ENCODE measurements at places on chromosomes 5 and 9.

GRCh38 chr5:148469501-148469935, 85.8 kb downstream of the FBXO38 start:
- no peak for DNase-seq

- no peak for DNase-seq
Observed at GRCh38 chr5:97065475-97065874, 76.9 kb downstream of the LIX1 start.

- no peak for DNase-seq
Observed at GRCh38 chr5:148970876-148971275, 92.0 kb downstream of the SH3TC2 start.

DNA sequence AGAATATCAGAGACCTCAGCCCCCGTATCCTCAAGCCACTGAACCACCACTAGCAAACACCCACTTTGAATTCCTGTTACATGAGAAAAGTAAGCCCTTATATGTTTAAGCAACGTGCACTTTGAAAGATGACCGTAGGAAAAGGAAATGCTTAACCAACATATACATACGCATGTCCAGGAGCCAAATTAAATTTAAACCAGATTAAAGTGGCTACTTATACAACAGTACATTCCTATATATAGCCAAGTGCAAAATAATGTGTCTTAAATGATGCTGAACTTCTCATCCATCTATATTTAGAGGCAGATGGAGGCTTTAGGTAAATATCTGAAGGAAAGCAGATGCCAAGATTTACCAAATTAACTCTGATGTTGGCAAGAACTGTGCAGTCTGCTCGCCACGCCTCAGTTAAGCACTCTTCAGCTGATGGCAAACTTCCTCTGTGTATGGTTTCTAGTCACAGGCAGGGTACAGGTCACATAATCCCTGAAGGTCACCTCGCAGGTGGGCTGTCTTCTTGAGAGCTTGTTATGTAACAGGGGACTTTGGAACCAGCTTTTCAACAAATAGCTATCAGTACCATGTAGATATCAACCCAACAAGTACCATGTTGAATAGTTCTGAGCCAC, 8.6 kb downstream of the GCNT4 start:
- DNase-seq, result no peak

- no peak for DNase-seq
Observed at GRCh38 chr9:34572092-34572491, 17.4 kb downstream of the CNTFR start.

- DNase-seq, result no peak
Observed at GRCh38 chr5:100800562-100800961, 102.5 kb downstream of the ST8SIA4 start.

DNA sequence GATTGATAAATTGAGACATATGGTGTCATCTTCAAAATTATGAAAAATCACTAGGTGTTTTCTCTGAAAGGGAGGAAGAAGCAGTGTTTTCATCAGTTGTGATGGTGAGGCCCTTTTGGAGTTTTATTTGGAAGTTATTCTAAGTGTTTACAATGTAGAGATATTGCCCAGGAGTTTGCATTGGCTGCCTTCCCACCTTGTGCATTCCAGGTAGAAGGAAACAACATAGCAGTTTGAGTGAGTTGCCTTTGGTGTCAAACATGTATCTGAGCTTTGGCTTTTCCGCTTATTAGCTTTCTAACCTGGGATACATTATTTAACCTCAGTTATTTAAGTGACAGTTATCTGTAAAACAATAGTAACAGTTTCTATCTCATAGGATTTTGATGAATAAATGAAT, 122.5 kb downstream of the SCAMP1 start:
- no peak for DNase-seq
